CD4-positive, alpha-beta T cell treated with Interleukin-6 at 100 ng/mL for 8 hours (primary cell): ENCODE measurements at places on chromosomes 3 and 15.

- DNase-seq = no peak
These were observed 11.8 kb downstream of the LPCAT4 start for GRCh38 chr15:34355241-34355640.

DNA sequence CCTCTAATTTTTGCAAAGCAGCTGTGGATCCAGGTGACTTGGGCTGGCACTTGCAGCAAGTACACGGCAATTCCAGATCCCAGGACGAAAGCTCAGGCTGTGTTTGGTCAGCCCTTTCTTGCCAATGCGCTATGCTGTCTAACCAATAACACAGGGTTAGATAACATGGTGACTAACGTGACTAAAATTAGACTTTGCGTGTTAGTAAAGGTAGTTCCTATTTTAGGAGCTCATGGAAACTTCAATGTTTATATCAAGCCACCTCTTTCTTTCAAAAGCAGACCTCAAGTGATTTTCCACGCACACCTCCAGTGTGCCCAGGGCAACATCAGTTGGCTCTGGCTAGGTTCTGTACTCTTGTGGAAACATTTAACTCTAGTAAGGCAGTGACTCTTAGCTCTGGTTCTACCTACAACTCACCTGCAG is 32.5 kb downstream of the CDCP1 start:
- no peak for DNase-seq

DNA sequence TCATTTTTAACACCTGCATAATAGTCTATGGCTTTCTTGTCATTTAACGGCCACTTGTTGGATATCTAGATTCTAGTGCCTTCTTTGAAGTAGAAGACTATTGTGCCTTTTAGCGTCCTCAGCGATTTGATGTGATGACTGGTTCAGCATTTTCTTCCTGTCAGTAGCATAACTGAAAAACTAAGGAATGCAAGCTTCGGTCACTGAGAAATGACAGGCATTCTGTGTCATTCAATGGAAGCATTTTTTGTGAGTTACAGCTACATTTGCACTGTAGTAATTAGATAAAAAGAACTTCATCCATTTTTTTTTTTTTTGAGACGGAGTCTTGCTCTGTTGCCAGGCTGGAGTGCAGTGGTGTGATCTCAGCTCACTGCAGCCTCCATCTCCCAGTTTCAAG is 10.3 kb downstream of the NEK11 start:
- DNase-seq = no peak

- DNase-seq = no peak
These were observed 464.1 kb upstream of the CBLB start for GRCh38 chr3:106332884-106333283.

GRCh38 chr3:141218926-141219325 is 12.7 kb upstream of the PXYLP1 start:
- DNase-seq = no peak

DNA sequence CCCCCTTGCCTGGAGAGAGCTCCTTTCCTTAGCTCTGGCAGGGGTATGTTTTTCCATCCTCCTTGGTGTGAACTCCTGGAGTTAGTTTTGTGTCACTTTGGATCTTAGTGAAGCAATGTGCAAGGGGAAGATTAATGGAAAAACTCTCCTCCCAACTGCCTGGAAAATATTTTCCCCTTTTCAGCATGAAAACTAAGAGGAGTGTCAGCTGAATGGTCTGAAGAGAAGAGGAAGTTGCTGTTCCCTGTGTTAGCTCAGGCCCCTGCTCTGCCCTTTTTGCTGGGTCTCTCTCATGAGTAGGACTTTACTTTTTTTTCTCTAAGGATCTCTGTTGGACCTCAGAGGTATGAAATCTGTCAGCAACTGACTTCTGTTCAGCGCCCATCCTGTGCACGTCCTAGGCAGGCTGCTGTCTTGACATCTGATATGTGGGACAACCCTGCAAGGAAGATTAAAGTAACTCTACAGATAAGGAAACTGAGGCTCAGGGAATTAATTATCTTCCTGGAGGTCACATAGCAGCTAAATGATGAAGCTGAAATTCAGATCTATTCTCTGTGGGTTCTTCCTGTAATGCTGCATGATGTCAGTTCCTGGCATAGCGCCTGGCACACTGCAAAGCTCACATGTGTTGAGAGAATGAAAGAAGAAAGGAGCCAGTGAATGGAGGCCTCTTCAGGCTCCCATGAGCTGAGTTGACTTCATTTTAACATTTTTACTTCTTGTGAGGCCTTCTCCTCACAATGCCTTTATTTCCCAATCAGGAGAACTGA is 109.7 kb upstream of the GALNT15 start:
- no peak for DNase-seq

DNA sequence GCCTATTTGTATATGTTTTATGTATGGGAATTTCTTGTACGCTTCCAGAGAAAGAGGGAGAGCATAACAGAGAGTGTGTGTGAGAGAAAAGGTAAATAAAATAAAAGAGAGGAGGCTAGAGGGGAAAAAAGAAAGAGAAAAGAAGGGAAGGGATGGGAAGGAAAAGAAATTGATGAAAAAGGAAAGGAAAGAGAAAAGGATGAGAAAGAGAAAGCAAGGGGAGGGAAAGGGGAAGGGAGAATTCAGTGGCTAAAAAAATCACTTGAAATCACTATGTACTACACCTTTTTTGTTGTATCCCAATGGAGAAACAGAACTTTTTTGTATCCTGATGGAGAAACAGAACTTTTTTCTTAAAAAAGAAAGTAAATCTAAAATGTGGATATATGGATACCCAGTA is 165.5 kb upstream of the MBNL1 start:
- no peak for DNase-seq

DNA sequence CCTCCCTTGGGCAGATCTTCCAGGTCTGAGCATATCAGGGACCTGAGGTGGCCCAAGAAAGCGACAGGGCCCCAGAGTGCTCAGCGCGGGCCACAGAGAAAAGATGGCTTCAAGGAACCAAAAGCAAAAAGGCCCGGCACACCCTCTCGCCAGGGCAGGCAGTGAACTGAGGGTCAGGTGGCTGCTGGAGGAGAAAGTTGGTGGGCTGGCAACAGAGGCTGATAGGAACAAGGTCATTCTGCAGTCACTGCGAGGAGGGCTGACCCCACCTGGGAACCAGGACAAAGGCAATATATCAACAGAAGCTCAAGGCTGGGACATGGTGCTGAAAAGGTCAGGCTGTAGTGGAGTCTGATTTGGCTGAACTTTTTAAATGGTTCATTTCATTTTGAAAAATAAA is 2.8 kb upstream of the ACSBG1 start:
- DNase-seq = no peak

- no peak for DNase-seq
These were observed 62.6 kb upstream of the PDZRN3 start for GRCh38 chr3:73687106-73688004.

- no peak for DNase-seq
These were observed at the start of gene GABRG3 for GRCh38 chr15:26970712-26971210. TSS of gene GABRG3 (plus strand) at chr15:26971181.

DNA sequence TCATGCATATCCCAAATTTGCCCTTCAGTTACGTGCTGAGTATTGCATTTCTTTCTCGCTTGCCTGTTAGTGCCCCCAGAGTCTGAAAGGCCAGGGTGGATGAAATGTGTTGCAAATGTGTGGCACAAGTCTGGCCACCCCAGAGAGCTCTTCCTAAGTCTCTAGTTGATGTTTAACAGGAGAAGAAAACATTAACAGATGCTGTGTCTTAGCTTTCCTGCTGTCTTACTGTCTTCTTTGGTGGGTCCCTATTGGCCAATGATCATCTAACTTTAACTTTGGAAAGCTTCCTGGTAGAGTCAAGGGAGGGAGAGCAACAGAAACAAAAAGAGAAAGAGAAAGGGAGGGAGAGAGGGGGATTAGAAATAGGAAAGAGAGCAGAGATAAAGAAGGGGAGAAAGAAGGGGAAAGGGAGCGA is 76.7 kb upstream of the P3H2 start:
- no peak for DNase-seq

DNA sequence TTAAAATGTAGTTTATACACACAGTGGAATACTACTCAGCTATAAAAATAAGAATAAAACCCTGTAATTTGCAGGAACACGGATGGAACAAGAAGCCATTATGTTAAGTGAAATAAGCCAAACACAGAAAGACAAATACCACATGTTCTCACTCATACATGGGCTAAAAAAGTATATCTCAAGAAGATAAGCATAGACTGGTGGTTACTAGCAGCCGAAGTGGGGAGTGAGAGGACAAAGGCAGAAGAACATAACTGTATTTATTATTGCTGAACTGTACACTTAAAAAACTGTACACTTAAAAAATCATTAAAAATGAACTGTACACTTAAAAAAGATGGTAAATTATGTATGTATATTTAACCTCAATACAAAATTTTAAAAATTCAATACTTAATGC is 11.0 kb downstream of the UBE3A start:
- DNase-seq = no peak

DNA sequence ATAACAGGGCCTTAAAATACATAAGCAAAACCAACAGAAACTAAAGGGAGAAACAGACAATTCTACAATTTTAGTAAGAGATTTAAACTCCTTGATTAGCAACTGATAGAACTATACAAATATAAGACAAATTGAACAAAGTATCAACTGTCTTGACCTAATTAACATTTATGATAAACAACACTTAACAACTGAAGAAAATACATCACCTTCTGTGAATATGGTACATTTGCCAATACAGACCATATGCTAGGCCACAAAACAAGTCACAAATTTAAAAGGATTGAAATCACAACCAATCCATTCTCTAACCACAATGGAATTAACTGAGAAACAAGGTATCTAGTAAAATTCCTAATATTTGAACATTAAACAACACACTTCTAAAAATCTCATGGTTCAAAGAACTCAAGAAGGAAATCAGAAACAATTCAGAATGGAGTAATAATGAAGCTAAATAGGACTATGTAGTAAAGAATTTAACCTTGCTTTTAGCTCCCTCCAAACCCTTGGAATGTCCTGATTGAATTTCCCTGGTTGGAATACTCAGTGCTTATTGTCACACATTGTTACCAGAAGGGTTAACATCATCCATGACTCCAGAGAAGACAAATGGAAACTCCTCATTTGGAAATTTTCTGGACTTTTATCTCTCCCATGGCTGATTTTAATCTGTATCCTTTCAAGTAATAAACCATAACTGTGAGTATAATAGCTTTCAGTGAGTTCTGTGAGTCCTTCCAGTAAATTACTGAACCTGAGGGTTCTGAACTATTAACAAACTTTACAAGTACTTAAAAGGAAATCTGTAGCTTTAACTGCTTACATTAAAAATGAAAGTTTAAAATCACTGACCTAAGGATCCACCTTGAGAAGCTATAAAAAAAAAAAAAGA is 88.8 kb downstream of the DLG1 start:
- no peak for DNase-seq

DNA sequence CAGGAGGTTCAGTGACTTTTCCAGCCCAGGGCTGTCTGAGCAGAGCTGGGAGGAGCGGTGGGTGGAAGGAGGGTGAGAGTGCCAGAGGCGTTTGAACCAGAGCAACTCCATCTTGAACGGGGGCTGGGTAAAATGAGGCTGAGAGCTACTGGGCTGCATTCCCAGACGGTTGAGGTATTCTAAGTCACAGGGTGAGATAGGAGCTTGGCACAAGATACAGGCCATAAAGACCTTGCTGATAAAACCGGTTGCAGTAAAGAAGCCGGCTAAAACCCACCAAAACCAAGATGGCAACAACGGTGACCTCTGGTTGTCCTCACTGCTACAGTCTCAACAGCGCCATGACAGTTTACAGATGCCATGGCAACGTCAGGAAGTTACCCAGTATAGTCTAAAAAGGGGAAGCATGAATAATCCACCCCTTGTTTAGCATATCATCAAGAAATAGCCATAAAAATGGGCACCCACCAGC is 60.2 kb downstream of the ABTB1 start:
- DNase-seq = no peak

DNA sequence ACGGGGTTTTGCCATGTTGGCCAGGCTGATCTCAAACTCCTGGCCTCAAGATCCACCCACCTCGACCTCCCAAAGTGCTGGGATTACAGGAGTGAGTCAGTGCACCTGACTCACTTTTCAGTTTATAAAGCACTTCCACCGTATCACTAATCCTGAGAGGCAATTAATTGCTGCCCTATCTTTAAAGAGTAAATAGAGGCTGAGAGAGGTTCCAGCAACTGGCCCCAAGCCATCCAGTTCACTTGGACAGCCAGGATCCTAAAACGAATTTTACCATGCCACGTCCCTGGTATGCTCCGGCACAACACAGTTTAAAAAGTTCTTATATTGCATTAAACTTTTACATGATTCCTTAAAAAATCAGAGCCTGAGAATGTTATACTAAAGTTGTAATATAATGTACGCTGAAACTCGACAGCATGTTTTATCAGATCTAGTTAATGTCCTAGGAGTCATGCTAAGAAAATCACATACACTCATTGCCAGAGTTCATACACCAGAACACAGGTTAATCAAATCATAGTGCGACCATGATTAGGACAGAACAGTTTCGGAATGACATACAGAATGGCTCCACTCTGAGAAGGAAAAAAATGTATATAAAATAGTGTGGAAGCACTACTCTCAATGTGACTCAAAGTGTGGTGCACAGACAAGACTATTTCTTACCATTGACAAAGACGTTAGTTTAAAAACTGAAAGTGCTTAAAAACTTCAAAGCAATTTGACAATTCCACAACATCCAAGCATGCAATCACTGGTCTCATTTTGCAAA is 125.4 kb downstream of the ULK4 start:
- no peak for DNase-seq

GRCh38 chr3:105538483-105538882 is 171.8 kb downstream of the ALCAM start:
- DNase-seq = no peak

GRCh38 chr15:28919679-28920655 is 34.2 kb downstream of the APBA2 start:
- no peak for DNase-seq

- no peak for DNase-seq
These were observed 6.1 kb downstream of the ZKSCAN7 start for GRCh38 chr3:44561076-44561475.

DNA sequence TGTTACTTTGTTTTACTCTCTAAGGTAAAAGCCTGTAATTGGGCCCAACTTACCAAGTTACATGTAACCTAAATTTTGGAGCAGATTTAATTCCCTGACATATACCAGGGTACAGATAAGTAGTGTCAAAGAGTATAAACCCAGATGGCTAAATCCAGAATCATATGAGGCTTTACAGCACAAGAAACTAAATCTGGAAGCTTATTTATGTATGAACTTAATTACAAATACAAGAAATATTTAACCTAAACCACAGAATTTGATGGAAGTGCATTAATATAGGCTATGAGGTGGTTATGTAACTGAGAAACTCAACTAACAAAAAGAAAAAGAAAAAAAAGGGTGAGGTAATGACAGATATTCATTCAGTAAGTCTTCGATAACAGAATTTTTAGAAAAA is 930.2 kb upstream of the ALCAM start:
- DNase-seq = no peak

DNA sequence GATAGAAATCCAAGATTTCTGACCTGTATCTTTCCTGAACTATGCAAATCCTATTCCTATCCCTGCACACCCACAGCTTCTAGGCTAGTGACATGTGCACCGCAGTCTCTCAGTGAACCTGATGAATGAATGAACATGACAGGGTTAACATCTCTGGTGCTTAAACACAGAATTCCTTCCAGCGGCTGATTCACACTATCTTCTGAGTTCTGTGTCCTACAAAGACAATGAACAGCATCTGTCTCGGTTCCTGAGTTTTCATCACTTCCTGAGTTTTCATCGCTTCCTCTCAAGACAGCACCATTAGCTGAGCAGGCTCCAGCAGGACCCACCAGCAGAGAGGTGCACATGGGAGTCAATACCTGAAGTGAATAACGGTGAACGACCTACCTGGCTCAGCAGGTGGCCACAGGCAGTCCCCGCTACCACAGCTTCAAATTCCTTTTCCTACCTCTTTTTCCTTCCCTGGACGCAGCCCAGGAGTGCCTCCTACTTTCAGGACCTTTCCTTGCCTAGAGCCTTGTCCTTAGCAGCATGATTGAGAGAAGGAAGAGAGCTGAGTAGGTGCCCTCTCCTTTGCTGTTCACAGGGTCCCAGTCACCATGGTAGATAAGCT is 113.5 kb downstream of the IGF2BP2 start:
- no peak for DNase-seq
